ENCODE measurements at places on chromosomes 2 and 18. TPM values are rescaled to one million over a fixed set of nuclear protein-coding genes. Genes with fewer than 3 reads are reported as not detected.

GRCh38 chr2:17051538-17051937, 385.9 kb upstream of the CYRIA start:
- no peak for DNase-seq

TRIM54 gene
- total RNA-seq, result 0.49 TPM

DNA sequence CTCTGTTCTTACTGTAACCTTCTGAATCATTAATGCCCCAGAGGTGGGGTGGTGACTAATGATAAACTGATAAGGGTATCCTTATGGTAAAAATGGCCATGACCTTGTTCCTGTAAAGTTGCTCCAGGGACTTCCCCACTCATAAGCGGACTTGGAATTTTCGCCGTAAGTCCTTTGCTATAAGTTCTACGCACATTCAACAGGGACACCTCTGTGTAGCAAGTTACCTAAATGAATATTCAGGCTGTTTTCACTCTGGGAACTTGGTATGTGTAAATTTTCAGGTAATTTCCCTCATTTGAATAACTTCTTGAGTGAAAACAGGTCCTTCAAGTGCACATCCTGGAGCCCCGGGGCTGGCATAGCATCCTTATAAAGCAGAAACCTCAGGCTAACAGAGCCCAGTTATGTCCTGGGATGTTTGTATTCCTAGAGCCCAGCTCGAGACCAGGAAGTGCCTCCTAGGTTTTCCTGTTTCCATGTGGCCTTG, 9.4 kb upstream of the AGFG1 start:
- no peak for DNase-seq

DNA sequence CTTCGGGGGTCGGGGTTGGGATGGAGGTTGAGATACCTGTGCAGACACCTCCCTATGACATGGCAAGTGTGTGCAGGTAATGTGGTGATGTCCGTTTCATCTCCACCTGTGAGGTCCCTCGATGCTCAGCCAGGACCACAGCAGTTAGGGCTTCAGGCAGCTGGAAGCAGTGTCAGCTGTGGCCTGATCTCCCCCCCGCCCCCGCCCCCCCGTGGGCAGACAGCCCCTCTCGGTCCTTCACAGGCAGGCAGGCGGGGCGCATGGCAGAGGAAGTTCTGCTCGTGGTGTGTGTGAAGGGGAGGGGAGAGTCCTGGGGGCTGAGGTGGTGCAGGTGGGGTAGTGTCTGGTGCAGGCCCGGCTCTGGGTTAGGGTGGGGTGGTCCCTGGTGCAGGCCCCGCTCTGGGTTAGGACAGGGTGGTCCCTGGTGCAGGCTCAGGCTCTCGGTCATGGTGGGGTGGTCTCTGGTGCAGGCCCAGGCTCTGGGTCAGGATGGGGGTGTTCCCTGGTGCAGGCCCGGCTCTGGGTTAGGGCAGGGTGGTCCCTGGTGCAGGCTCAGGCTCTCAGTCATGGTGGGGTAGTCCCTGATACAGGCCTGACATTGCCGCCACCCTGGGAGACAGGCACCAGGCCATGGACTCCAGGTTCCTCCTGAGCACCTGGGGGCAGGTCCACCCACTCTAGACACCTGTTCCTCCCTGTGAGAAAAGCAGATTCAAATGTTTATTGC, 94.3 kb downstream of the NFATC1 start:
- DNase-seq, result no peak

GRCh38 chr2:162125138-162125537, 26.9 kb downstream of the GCG start:
- DNase-seq, result no peak

RTP5 gene
- total RNA-seq, result not detected

- no peak for DNase-seq
Observed at GRCh38 chr2:68316111-68316510, 3.6 kb downstream of the CNRIP1 start.

GRCh38 chr2:146417942-146418341, 1426.9 kb upstream of the ACVR2A start:
- DNase-seq, result no peak

DNA sequence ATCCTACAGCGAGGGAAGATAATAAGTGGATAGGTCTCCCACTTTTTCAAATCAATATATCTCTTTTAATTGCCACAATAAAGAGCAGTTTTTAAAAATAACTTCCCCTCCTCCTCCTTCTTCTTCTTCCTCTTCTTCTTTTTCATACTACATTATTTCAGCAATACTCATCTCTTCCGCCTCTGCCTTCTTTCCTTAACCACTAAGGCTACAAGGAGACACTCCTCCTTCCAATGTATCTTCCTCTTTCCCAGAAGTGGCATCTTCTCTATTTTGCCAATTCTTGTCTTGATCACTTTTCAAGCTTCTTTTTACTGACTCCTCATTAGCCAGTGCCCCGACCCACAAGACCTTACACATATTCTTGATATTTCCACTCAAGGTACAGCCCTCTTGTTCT, 546.6 kb upstream of the CHAC2 start:
- DNase-seq, result no peak

DGUOK gene
- 26.6 TPM for total RNA-seq

- DNase-seq, result no peak
Observed at GRCh38 chr2:127565261-127566138, 30.0 kb downstream of the MYO7B start.

DNA sequence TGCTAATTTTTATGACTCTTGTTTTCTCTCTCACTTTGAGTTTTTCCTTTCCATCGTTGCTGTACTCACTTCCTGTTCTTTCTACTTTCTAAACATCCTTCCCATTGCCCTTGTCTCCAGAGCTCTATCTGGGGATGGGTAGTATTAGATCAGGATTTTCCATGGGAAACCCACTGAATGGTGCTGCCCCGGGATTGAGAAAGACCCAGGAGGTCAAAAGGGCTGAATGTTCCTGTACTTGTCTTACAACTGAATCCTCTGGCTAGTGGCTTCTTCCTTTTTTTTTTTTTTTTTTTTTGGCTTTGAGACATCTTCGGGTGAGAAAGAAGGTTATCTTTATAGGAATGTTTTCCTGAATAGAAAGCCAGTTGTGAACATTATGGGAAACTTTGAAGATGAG, 364.8 kb upstream of the SLC14A2 start:
- DNase-seq, result no peak

- no peak for DNase-seq
Observed at GRCh38 chr2:241728000-241728399, 6.4 kb upstream of the D2HGDH start.

LYPD6 gene
- total RNA-seq, result 0.47 TPM

GRCh38 chr18:69747388-69747787, 200.3 kb downstream of the CD226 start:
- no peak for DNase-seq

CHPF gene
- total RNA-seq, result 64.5 TPM

STARD6 gene
- total RNA-seq, result not detected

MYL1 gene
- total RNA-seq, result not detected

DCDC2C gene
- total RNA-seq, result not detected

- DNase-seq, result no peak
Observed at GRCh38 chr18:55244546-55244945, 285.3 kb upstream of the CCDC68 start.

GRCh38 chr18:10732990-10733389, 207.2 kb downstream of the NAPG start:
- DNase-seq, result no peak

- DNase-seq, result no peak
Observed at GRCh38 chr2:177783835-177784744, 288.5 kb downstream of the PDE11A start.

GRCh38 chr18:9619990-9620389, 5.6 kb upstream of the PPP4R1 start:
- no peak for DNase-seq

DNA sequence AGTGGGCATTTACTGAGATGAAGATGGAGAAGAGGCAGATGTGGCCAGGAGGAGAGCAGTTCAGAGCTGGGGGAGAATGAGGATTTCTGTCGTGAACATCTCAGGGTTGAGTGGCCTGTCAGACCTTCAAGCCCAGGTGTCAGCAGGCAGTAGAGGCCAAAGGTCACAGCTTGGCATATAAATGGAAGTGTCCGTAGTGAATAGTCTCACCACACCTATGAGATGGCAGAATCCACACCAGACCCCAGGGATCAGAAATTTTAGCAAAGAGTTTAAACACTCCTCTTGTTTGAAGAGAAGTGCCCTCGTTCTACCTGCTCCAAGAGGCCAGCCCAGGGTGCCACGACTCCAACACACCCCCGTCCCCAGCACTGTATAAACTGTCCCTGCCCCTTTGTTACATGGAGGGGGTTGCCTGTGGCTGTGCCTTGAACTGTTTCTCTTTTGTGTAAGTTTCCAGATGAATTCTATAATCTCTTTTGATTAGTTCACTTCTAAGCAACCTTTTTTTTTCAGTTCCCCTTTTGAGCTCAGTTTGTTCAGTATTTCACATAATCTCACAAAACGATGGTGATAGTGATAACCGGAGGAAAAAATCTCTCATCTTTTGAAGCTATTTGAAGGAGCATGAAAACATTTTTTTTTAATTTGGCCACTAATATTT, 69.0 kb upstream of the TTC39C start:
- DNase-seq, result no peak

GRCh38 chr2:176496761-176497160, 227.5 kb downstream of the MTX2 start:
- no peak for DNase-seq

DNA sequence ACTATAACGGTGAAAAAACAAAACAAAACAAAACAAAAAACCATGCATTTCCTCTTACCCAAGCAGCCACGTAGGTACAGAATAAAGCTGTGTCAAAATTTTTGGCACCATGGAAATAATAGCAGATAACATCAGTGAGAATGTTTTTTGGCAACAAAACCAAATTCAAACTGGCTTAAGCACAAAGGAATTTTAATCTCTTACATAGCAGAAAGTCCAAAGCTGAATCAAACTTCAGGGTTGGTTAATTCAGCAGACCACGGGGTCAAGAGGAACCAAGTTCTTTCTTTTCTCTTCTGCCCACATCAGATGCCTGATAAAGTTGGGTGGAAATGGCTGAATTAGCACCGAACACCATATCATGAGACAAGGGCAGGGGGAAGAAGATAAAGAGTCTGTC, 129.5 kb downstream of the PAX3 start:
- DNase-seq, result no peak

NYAP2 gene
- total RNA-seq, result 0.15 TPM

DCAF17 gene
- total RNA-seq, result 14.1 TPM

ANKRD29 gene
- total RNA-seq, result 150 TPM

GRCh38 chr2:71787476-71788185, 334.3 kb downstream of the DYSF start:
- no peak for DNase-seq

POTEI gene
- not detected for total RNA-seq

MSTN gene
- total RNA-seq, result 0.39 TPM

DNA sequence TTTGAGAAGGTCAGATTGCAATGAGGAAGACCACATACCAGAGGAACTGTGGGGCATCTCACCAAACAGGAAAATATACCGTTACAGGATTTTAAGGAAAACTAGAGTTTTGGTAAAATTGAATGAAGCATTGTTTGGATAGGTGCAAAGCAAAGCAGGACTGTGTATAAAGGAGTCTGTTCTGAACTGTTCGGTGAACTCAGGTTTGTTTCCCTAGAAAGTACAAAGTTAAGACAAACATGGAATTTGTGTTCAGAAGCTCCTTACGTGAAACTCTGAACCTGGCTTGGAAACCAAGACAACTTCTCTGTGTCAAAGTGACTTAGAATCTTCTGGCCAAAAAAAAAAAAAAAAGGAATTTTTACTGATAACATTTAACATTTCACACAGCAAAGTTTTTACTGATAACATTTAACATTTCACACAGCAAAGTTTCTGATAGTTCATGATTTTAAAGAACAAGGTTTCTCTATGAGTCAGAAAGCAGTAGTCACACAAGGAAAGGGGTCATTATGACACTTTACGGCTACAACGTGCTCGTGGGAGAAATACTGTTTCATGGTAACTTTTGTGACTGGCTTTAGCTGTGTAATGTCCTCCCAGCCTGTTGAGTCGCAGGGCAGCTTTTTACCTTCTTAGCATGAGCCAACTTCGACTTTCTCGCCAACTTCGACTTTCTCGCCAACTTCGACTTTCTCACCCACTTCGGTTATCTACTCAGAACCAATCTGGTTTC, 21.2 kb upstream of the TET3 start:
- no peak for DNase-seq

DNA sequence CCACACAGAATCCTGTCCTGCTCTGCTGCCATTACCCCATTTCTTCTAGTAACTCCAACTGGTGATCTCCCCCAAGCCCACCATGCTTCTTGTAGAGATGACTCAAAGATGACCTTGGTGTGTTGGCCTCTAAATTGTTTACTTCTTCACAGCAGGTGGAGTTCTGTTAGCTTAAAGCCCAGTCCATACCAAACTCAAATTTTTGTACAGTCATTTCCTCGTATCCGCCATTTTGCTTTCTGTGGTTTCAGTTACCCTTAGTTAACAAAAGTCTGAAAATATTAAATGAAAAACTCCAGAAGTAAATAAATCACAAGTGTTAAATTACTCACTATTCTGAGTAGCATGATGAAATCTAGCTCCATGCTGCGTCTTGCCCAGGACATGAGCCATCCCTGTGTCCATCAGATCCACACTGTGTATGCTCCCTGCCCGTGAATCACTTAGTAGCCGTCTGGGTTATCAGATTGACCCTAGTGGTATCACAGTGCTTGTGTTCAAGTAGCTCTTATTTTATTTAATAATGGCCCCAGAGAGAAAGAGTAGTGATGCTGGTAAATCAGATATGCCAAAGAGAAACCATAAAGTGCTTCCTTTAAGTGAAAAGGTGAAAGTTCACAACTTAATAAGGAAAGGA, 133.3 kb upstream of the NOL4 start:
- DNase-seq, result no peak

DNA sequence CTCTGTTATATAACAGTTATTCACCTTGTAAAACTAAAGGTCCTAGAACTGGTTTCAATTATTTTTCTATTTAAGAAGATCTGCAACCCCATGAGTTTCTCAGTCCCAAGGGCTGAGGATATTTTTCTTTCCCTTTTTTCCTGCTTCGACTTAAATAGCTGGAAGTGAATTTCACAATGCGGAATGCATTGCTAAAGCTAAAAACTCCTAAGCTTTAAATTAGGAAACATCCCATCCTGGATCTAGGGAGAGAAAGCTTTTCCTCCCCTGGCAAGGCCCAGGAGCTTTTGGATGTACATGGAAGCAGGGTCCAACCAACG, 1.4 kb downstream of the RFX8 start:
- DNase-seq, result no peak

GRCh38 chr2:223884399-223884798, 47.0 kb upstream of the AP1S3 start:
- DNase-seq, result no peak

DNA sequence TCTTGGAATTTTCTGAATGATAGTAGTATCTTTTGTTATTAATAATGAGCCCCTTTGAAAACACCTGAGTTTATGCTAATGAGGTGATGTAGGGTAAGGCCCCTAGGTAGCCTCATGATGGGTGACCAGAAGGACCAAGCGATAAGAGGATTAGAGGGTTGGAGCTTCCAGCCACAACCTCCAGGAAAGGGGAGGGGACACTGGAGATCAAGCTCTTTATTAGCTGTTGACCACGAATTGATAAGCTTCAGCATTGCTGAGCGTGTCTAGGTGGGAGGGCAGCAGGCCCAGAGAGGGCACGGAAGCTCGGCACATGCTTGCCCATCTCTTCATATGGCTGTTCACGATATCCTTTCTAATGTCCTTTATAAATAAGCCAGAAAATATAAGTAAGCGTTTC, 39.0 kb downstream of the KIAA2012 start:
- no peak for DNase-seq

GRCh38 chr2:160290598-160290997, 90.5 kb upstream of the ITGB6 start:
- DNase-seq, result no peak

GRCh38 chr2:32812316-32812715, 134.4 kb upstream of the LTBP1 start:
- no peak for DNase-seq

All from upper lobe of left lung (tissue), 6 donors.